ENCODE measurements at places on chromosomes 6 and 20.

DNA sequence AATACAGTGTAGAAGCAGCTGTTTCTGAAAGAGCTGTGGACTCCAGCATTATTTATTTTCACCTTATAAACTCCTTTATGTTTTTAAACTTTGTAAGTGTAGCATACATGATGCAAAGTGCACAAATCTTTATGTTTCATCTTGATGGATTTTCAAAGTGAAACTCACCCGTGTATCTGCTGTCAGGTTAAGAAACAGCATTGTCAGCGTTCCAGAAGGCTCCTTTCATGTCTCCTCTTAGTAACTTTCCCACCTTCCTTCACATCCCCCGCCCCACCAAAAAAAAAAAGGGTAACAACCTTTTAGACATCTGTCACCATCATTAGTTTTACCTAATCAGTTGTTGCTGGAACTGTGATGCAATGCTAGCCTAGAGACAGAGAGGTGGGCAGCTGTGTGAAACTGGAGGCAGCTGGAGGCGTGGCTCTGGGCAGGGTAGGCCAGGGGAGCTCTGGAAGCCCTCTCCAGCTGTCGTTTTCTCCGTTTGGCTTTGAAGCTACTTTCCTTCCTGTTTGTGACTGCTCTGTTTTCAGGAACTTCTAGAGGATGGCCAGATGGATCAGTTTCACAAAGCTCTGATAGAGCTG lies 7.2 kb downstream of the ACTR5 start:
- DNase-seq = no peak

GRCh38 chr6:33689879-33690278 lies 21.6 kb downstream of the UQCC2 start:
- no peak for DNase-seq

- no peak for DNase-seq
Observed at GRCh38 chr6:46058951-46059350, 43.3 kb upstream of the CLIC5 start.

DNA sequence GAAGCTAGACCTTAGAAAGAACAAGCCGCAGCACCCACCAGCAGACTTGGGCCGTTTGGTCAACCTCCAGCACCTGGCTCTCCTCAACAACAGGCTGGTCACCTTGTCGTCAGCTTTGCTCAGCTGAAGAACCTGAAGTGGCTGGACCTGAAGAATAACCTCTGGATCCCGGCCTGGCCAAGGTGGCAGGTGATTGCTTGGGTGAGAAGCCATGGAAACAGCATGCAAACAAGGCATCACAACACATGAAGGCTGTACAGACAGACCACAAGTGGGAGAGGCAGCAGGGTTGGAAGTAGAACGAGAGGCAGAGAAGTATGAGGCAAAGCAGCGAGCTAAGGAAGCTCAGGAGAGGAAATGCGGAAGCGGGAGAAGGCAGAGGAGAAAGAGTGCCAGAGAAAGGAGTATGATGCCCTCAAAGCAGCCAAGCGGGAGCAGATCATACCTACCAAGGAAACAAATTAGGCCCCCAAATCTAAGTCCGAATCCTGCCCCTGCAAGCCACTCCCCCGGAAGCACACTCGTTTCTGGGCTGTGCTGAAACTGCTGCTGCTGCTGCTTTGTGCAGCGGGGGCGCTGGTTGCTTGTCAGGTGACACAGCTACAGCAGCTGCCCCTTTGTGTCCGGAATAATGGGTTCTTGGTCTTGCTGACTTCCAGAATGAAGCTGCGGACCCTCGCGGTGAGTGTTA lies 121.6 kb upstream of the LGSN start:
- DNase-seq = no peak

DNA sequence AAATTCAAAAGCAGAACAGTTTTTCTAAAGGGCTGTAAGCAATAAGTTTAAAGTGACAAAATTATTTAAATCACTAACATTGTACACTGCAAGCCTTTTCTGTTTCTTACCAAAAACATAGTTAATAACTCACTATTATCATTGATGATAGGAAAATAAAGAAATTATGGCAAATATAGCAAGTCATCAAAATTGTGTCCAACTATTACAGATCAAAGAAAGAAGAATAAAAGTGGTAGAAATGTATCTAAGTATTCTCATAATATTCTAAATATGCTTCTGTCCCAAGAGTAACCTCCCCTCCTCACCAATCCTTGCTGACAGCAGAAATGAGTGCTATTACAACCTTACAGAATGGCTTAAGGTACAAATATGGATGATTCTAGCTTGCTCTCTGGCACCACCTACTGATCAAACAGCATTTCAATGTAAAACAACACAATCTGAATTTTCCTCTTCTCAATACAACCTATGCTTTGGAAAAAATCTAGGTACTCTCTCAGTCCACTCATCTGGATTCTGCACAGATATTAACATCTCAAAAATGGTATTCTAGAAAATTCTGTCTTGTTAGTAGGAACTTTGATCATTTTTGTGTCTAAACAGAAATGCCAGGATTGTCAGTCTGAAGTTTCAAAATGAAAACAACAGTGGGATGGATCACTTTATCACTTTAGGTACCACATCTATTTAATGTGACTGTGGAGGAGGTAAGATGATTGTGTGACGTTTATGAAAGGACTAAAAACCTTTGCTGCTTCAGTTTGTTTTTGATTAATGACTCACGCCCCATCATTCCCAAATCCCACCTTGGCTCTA lies 40.9 kb downstream of the ZFP64 start:
- no peak for DNase-seq

GRCh38 chr20:7940341-7940740 lies at the start of gene HAO1:
Gene HAO1 (minus strand): TSS chr20:7940458. CDS start chr20:7940422, 36 bp downstream.
- no peak for DNase-seq
